ENCODE measurements at places on chromosomes 7 and 10. TPM values are rescaled to one million over a fixed set of nuclear protein-coding genes. Genes with fewer than 3 reads are reported as not detected.

SLC18A2 gene
- total RNA-seq = 0.25 TPM

IDI2 gene
- total RNA-seq = not detected

- no peak overlapping the region for H3K4me3 ChIP-seq
- no peaks in the 10 kb centered on the region for H3K27me3 ChIP-seq
- H3K27ac ChIP-seq = no peak overlapping the region
- DNase-seq = no peak
- no peaks in the 10 kb centered on the region for H3K4me1 ChIP-seq
Observed at GRCh38 chr7:115106316-115106715, 184.4 kb downstream of the MDFIC start.

- no peaks in the 10 kb centered on the region for H3K36me3 ChIP-seq
- H3K4me3 ChIP-seq = no peak overlapping the region
- H3K4me1 ChIP-seq = no peaks in the 10 kb centered on the region
- H3K27me3 ChIP-seq = peaks cover 14% of the 10 kb centered on the region
- no peak overlapping the region for H3K27ac ChIP-seq
Observed at GRCh38 chr7:22771194-22771871, 44.3 kb downstream of the IL6 start.

- H3K4me3 ChIP-seq = no peak overlapping the region
- no peak for DNase-seq
- no peak overlapping the region for H3K27ac ChIP-seq
- H3K4me1 ChIP-seq = no peaks in the 10 kb centered on the region
Observed at GRCh38 chr7:91314591-91315323, 50.5 kb downstream of the FZD1 start.

DNA sequence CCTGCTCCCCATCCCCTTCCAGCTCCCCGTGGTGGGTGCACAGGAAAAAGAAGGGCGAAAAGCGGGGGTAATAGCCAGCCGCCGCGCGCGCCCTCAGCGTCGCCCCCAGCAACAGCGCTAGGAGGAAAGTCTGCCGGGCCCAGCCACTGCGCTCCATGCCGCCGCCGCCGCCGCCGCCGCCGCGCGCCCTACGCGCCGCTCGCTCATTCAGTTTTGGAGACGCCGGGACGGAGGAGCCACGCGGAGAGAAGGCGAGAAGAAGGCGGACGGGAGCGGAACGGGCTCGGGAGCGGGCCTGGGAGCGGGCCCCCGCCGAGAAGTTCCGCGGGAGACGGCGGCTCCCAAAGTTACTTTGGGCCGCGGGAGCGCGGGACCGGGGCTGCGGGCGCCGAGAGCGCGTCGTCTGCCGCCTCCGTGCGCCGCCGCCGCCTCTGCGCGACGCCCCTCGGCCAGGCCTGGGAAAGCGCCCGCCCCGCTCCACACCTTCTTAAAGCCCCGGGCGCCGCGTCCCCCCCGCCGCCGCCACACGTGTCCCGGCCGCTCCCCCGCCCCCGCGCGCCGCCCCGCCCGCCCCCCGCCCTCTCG is at the start of gene RELN:
Gene RELN (minus strand): TSS at position 459 of the 585 bp plus-strand sequence. CDS start 302 bp downstream, at position 157.
- no peak for DNase-seq
- H3K36me3 ChIP-seq = no peaks in the 10 kb centered on the region
- H3K27me3 ChIP-seq = peaks cover 29% of the 10 kb centered on the region
- H3K4me1 ChIP-seq = peaks cover 8% of the 10 kb centered on the region
- H3K27ac ChIP-seq = no peak within 1 kb of the TSS

- no peaks in the 10 kb centered on the region for H3K4me1 ChIP-seq
- no peaks in the 10 kb centered on the region for H3K36me3 ChIP-seq
- no peak overlapping the region for H3K4me3 ChIP-seq
- DNase-seq = no peak
- no peak overlapping the region for H3K27ac ChIP-seq
Observed at GRCh38 chr7:10082896-10083295, 890.8 kb upstream of the PHF14 start.

SPOCK2 gene
- total RNA-seq = 683 TPM

DKK1 gene
- total RNA-seq = not detected

GRCh38 chr7:115319541-115319940 is 397.6 kb downstream of the MDFIC start:
- no peaks in the 10 kb centered on the region for H3K36me3 ChIP-seq
- H3K4me1 ChIP-seq = no peaks in the 10 kb centered on the region
- H3K4me3 ChIP-seq = no peak overlapping the region
- no peak for DNase-seq
- H3K27ac ChIP-seq = no peak overlapping the region

GRID2IP gene
- total RNA-seq = 0.15 TPM

DNA sequence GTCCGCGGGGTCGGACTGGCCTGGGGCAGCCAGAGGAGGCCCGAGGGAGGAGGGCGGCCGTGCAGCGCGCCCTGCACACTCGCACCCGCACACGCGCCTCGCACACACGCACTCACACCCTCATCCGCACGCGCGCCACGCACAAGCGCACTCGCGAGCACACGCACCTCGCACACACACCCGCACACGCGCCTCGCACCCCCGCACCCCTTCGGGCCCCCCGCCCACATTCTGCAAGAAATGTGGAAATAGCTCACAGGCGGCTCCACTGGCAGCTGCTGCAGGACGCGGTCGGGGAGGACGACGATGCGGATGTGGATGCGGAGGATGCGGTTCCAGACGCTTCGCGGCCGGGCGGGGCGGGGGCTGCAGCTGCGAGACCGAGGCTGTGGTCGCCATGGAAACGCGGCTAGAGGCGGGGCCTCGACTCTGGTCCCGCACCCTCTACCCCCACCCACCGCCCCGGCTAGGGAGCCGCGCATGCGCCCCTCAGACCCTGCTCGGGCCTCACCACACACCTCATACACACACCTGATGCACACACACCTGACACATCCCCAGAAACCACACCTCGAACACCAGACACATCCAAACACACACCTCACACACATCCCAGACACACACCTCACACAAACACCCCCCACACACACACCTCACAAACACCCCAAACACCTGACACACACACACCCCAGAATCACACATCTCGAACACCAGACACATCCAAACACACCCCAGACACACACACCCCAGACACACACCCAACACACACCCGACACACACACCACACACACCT is at the start of gene CALY:
Gene CALY (minus strand): TSS at position 320 of the 793 bp plus-strand sequence. CDS start 7,907 bp downstream, outside the sequence.
- H3K36me3 ChIP-seq = no peaks in the 10 kb centered on the region
- H3K27ac ChIP-seq = peak within 1 kb of the TSS; percentile 84
- peaks cover 32% of the 10 kb centered on the region for H3K4me1 ChIP-seq

BUB3 gene
- 162 TPM for total RNA-seq

GRCh38 chr10:12803776-12804175 is 197.7 kb downstream of the CCDC3 start:
- H3K36me3 ChIP-seq = no peaks in the 10 kb centered on the region
- H3K27me3 ChIP-seq = no peaks in the 10 kb centered on the region
- H3K27ac ChIP-seq = no peak overlapping the region

OPN1SW gene
- not detected for total RNA-seq

GRCh38 chr10:103917302-103918052 is 507 bp downstream of the STN1 start:
- peak overlapping the region; percentile 91 for H3K27ac ChIP-seq
- no peaks in the 10 kb centered on the region for H3K36me3 ChIP-seq
- no peaks in the 10 kb centered on the region for H3K27me3 ChIP-seq
- peak overlapping the region; percentile 94 for H3K4me3 ChIP-seq
- no peak for DNase-seq
- H3K4me1 ChIP-seq = peaks cover 57% of the 10 kb centered on the region
